ENCODE measurements at places on chromosomes 2 and 18. TPM values are rescaled to one million over a fixed set of nuclear protein-coding genes. Genes with fewer than 3 reads are reported as not detected.

Gene DNAH6
- total RNA-seq: 0.60 TPM

Gene LIMS3
- not detected for total RNA-seq

Gene RNF103
- 12.7 TPM for total RNA-seq

DNA sequence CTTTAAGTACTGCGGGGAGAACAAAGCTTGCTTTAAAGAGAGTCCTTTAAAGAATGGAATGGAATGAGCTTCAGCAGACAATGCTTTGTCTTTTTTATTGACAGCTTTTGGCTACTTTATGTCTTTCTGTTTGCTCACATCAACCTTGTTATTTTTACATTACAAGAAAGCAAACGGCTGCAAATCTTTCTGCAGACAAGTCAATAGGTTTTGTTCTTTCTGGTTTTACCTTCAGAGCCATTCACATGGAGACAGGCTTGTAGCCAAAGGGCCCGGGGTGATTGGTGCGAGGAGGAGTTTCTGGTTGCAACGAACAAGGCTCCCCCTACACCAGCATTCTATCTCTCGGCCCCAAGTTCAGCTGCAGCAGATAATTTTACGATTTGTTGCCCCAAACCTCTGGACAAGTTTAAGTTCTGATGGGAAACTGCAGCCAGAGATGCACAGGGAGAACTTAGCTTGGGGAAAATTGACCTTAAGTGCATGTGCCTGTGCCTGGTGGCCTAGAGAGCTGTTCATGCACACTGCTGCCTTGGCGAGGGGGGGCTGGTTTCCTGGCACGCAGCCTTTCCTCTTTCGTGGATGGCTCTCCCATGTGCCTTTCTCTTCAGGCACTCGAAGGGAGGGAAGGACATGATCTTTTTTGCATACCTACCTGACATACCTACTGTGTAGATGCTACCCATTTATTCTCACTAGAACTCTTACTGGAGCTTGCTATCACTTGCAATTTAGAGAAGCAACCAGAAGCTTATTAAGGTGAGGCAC, 543.2 kb downstream of the DCDC2C start:
- DNase-seq: no peak

DNA sequence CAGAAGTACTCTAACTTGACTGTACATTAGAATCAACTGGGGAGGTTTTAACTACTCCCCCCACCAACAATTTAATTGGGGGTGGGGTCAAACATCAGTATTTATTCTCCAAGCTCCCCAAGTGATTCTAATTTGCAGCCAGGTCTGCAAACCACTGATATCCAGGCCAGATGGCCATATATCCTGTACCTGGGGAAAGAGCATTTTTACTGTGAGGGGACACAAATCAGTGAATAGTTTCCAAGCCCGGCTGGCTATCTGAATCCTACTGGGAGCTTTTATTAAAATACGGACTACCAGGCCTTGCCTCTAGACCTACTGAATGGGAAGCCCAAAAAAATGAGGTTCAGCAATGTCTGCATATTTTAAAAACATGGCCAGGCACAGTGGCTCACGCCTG, 88.5 kb downstream of the TCF4 start:
- no peak for DNase-seq

DNA sequence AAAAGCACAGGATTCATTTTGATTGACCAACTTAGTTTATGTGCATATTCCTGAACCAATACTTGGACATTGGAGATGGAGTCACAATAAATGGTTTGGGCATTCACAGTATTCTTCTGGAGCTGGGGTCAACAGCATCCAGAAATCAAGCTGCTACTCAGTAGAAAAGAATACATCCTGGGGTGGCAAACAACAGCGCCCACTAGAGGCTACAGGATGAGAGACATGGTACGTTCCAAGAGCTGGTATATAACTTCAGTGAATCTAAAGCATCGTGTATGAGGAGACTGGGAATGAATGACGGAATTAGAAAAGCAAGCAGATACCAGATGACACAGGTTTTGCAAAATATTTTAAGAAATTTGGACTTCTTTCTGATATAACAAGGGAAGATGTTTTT, 142.9 kb upstream of the FIGN start:
- DNase-seq: no peak

DNA sequence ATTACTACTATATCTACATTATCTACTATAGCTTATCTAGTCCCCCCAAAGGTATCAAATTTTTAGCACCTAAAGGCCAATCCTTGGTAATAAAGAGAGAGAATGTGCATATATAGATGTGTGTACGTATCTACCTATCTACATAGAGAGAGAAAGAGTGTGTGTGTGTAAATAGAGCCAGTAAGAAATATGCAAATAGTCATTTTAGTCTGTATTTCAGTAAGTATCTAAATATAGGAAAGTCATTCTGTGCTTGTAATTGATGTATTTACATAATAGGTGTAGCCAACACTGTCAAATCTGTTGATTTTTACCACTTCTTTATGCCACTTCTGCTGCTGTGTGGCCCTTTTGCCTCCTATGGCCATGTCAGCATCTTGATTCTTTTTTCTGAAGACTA, 284.5 kb upstream of the TFPI start:
- no peak for DNase-seq

GRCh38 chr18:199214-199613, 40.9 kb downstream of the USP14 start:
- DNase-seq: no peak

DNA sequence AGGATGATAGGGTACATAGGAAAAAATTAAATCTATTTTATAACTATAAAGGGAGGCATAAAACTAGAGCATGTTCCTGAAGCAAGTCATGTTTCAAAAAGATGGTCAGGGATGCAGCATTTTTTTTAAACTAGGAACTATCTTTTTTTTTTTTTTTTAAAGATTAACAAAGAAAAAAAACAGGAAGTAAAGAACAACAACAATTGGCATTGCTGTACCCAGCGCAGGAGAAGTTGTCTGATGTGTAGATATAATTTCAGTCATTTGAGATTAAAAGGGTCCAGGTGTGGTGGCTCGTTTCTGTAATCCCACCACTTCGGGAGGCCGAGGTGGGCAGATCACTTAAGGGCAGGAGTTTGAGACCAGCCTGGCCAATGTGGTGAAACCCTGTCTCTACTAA, 41.5 kb downstream of the PMAIP1 start:
- DNase-seq: no peak

DNA sequence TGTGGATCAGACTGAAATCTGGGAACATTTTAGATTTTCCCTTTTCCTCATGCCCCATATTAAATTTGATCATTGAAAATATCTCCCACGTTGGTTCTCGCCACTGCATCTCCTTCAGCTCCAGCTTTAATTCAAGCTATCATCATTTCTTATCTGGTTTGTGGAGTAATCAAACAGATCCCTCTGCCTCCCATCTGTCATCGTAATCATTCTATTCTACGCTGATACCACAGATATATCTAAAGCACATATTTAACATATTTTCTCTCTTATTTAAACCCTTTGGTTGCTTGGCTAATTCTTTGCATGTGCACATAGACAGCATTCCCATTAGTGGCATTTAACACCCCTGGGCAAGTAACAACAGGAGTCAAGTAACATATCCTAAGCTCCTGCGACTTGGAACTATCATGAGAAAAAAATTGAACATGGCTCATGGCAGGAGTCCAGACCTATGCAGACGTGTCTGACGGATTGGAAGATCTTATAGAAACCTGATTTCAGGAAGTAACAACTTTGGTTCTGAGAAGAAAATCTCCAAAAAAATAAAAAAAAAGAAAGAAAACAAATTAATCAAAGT, 158.8 kb upstream of the KYNU start:
- no peak for DNase-seq

DNA sequence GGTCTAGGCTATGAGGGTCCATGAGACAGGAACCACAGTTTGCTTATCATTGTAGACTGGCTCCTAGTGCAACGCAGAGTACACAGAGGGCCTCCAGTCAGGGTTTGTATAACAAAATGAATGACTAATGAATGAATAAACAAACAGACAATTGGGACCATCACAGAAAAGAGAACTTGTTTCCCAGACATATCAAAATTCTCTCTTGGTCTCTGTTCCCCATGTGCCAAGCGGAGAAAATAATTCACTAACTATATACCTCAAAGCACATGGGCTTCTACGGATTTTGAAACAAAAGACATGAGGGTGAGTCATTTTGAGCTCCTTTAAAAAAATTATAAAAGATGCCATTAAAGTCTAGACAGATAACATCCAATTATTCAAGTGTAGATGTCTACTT, 28.0 kb downstream of the INO80C start:
- no peak for DNase-seq

DNA sequence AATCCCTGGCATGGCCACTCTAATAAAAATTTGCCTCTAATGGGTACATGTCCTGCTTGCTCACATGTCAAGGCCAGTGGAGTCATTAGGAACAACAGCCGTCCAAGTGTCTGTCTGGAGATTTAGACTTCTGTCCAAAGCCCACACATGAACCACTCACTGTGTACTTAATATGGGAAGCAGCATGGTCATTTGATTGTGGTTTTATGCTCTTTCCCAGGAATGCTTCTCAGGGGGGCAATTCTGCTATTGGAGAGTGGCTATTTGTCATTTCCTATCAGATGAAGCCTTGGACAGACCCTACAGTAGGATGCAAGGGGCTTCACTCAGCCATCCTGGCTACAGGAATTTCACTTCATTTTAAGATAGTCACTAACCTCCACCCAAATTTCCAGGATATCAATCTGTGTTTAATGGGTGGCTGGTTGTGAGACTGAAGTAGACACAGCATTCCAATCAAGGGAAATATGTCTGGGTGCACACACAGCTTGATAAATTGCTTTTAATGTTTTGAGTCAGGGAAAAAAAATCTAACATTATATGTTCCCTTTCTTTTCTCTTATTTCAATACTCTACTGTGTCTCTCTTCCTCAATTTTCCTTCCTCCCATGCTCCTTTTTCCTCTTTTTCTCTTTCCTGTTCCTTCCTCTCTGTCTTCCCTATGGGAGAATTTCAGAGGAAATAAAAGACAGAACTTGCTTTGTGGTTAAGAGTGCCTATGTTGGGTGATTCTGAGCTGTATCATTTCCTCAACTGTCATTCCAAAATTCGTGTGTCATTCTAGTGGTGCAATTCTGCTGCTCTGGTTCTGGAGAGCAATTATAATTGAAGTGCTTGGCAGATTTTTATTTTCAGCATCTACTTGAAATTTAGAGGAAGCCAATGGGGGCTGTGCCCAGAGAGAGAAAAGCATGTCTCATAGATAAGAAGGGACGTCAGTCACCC, 320.1 kb downstream of the OSR1 start:
- no peak for DNase-seq

- no peak for DNase-seq
Observed at GRCh38 chr2:195632856-195633572, 24.0 kb upstream of the SLC39A10 start.

- no peak for DNase-seq
Observed at GRCh38 chr2:158488442-158489216, 31.9 kb downstream of the PKP4 start.

- DNase-seq: no peak
Observed at GRCh38 chr2:120490091-120490798, 144.3 kb downstream of the INHBB start.

DNA sequence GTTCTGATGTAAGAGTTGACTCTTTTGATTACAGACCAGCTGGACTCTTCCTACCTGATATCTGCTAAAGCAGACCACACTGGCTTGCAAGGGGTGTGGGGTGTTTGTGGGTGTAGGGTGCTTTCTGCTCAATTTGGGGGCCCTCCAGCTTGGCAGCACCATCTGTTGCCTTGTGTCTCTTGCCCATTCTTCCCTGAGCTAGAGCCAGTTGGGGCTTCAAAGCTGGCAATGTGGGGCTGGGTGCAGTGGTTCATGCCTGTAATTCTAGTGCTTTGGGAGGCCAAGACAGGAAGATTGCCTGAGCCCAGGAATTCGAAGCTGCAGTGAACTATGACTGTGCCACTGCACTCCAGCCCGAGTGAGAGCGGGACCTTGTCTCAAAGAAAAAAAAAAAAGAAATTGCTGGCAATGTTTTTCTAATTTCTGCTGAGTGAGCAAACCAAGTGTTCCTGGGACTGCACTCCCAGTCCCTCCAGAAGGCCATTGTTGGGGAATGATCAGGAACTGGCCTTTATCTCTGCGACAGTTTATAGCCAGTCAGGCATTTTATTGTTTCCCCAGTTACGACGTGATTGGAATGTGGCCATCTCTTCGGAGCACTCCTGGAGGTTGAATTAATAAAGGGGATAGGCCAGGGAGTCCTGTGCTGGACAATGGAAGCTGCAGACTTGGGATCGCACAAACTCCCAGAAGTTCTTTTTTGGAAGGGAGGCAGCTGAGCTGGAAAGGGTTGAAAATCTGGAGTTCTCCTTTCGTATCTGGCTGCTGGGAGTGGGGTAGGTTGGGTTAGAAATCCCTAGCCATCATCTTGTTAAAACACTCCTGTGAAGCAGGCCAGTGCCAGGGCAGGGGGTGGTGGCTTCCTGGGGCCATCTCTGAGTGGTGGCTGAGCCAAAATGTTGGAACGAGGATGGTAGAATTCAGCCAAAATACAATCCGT, 57.2 kb downstream of the LIPG start:
- DNase-seq: no peak

DNA sequence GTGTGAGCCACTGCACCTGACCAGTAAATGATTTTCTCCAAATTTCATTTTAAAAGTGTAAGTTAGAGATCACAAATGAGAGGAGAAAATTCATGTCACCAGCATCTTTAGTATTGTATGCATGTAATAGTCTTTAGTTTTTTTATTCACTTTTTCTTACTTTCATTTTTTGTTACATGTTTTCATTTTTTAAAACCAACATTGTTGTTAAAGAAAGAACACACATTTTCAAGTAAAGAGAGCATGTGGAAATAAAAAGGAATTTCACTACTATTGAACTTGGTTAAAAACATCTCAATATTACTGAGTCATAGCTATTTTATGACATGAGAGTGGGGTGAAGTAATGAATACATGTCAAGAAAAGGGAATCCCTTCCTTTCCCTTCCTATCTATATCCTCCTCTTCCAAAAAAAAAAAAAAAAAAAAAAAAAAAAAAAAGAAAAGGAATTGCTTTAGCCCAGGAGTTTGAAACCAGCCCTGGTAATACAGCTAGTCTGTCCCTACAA, 29.1 kb upstream of the PMAIP1 start:
- DNase-seq: no peak

DNA sequence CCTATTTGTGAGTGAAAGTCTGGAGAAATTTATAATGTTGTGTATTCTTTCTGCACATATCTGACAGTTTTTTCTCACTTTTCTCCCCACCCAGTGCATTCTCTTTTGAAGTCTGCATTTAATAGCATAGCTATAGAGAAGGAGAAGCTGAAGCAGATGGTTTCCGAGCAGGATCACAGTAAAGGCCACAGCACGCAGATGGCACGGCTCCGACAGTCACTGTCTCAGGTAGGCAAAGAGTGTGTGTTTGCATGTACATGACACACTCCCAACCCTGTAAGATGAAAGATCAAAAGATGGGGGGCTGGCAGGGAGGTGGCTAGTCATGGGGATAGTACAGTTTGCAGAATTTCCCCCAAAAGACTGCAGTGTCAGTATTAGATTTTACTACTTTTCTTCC, 89.4 kb downstream of the PRKRA start:
- DNase-seq: no peak
